NCI-H526 treated with DMSO at 0.1 percent for 48 hours (cell line): ENCODE measurements at places on chromosomes 3 and 15.

DNA sequence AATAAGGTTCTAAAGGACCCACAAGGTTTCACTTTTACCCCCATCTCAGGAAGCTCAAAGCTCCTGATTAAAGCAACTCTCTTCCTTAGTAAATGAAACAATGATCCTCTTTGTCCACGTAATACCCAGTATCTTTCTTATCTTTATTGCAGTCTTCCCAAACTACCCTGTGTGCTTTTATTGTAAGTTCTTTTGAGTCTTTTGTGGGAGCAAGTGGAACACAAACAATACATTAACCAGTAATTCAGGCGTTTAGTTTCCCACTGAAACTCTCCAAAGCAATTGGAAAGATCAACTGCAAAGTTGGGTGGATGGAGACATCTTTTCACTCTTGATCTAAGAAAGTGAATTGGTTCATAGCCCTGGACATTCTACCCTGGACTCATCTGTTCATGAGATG, 240.0 kb downstream of the ZNF621 start:
- DNase-seq, result no peak

- DNase-seq, result no peak
Observed at GRCh38 chr3:174810254-174810653, 48.9 kb upstream of the NAALADL2 start.

GRCh38 chr15:76353023-76353577, 16.5 kb downstream of the ISL2 start:
- no peak for DNase-seq

GRCh38 chr3:129985113-129985512, 10.6 kb downstream of the TRH start:
- no peak for DNase-seq

DNA sequence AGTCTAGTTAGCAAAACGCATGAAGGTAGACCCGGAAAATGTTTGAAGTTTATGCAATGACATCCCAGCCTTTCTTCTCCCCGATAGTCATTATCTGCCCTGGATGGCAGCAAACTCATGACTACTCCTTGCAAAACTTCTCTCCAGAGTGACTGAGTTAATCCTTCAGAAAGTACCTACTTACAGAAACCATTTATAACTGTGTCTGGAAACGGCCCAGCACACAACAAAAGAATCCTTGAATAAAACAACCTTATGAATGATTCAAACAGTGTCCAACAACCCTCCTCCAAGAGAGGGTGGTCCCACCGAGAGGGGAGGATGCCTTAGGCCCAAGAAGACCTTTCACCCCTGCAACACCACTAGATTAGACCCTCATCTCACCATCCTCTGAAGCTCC, 14.2 kb downstream of the ST8SIA2 start:
- DNase-seq, result no peak

- DNase-seq, result no peak
Observed at GRCh38 chr3:149401926-149402310, 24.5 kb upstream of the TM4SF1 start.

DNA sequence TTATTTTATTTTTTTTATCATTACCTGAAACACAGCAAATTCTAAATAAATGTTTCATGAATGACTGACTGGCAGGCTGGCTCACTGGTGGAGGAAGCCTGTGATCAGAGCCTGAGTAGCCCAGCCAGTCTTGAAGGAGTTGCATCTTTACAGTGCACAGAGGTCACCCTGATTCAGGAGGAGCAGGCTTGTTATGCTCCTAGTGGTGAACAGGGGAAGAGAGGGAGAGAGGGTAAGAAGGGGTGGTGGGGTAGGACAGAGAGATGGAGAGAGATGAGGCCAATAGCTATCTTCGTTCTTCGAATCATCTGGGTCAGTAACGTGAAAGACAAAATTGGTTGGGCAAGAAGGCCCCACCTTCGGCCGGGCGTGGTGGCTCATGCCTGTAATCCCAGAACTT, 202.6 kb upstream of the MCTP2 start:
- DNase-seq, result no peak

GRCh38 chr3:39029556-39029955, 22.2 kb downstream of the SCN11A start:
- no peak for DNase-seq

DNA sequence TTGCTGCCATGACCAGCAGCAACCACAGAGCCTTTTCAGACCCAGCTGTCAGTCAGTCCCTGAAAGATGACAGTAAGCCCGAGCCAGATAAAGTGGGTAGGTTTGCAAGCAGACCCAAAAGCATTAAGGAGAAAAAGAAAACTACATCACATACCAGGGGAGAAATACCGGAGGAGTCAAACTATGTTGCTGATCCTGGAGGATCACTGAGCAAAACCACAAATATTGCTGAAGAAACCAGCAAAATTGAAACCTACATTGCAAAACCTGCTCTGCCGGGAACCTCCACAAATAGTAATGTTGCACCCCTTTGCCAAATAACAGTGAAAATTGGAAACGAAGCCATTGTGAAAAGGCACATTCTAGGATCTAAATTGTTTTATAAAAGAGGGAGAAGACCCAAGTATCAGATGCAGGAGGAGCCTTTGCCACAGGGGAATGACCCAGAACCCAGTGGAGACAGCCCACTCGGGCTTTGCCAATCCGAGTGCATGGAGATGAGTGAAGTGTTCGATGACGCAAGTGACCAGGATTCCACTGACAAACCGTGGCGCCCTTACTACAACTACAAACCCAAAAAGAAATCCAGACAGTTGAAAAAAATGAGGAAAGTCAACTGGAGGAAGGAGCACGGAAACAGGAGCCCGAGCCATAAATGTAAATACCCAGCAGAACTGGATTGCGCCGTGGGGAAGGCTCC, 42.1 kb upstream of the RASA2 start:
- no peak for DNase-seq

- no peak for DNase-seq
Observed at GRCh38 chr3:189139611-189139940, 32.2 kb upstream of the TPRG1 start.

DNA sequence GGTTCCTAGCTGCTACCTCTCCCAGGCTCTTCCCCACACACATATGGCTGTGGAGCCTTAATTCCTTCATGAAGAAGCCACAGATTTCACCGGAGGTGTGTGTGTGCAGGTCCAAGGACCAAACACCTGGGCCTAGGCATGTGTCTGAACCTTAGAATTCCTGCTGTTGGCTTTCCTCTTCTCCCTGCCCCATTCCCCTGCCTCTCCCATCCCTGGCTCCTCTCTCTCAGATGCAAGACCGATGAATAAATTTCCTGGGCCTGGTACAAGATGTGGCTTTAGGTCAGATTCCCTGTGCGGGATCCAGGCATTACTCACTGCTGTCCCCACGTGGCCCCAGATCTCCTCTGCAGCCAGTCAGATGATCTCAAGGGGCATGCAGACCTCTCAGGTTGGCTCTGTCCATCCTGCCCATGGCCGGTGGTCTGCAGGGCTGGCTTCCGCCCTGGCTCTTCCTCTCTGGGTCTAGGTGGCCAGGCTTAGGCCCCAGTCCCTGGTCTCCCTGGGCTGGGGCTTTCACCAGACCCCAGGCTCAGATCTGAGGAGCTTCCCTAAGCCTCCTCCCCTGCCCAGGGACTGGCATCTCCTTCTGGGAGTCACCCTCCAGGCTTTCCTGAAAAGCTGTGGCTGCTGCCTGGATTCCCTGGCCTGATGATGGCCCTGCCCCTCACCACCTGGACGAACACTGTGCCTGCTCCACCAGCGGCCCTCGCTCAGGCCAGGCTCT, 20.5 kb downstream of the CCR9 start:
- no peak for DNase-seq

DNA sequence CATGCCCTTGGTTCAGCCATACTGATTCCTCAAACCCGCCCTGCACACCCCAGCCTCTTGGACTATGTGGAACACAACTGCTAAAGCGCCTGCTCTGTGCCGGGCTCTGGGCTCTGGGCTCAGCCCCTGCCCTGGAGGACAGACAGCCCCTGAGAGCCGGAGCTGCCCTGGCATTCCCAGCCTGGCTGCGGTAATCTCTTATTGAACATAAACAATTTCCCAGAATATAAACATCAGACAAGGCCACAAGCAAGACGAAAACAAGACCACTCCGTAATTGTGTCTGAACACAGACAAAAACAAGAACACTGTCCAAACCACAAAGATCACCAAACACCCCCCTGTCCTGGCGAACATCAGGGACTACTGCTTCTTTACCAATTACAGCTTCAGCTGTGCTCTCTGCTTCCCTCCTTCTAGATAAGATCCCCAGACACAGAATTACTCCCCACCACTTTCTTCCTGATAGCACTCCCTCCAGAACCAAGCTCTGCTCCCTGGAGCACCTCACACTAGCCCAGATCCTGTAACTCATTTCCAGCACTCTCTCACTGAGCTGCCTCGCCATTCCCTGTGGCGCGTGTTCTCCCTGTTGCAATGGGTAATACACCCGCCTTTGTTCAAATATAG, 57.1 kb upstream of the TLE3 start:
- no peak for DNase-seq

DNA sequence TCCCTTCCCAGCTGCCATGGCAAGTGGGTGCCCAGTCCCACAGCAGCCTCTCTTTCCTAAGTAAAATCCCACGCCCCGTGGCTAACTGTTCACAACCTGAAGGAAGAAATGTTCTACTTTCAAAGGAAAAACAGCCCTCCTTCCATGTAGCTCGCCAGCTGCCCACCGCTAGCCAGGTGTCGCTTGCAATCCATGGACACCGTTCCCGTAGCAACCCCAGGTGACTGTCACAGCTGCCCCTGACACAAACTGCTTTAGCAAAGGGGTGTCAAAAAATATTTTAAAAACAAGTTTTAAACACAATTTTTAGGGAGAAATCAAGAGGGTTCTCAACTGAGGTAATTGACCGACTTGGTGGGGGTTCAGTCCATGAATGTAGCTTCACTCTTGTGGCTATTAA, 21.0 kb upstream of the CGNL1 start:
- no peak for DNase-seq

GRCh38 chr15:100236981-100237720, 104.6 kb downstream of the ADAMTS17 start:
- DNase-seq, result no peak

- DNase-seq, result no peak
Observed at GRCh38 chr15:98383571-98383970, 264.8 kb upstream of the IGF1R start.

DNA sequence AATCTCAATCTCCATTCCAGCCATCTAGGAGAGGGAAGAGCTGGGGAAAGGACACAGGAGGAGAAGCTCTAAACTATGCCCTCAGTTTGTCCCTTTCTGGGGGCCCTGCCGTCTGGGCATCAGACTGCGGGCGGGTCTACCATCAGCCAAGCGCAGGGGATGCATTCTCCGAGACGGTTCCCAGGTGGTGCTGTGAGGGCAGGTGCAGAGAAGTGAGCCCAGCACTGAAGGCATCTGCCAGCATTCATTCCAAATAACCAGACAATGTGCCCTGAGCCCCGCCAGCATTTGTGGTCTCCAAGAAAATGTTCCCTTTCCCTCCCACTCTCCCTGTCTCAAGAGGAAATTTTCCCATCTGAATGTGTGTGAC, 265.7 kb downstream of the XXYLT1 start:
- DNase-seq, result no peak

- peak; percentile 35 for DNase-seq
Observed at GRCh38 chr3:30688776-30689641, 82.6 kb downstream of the TGFBR2 start.

DNA sequence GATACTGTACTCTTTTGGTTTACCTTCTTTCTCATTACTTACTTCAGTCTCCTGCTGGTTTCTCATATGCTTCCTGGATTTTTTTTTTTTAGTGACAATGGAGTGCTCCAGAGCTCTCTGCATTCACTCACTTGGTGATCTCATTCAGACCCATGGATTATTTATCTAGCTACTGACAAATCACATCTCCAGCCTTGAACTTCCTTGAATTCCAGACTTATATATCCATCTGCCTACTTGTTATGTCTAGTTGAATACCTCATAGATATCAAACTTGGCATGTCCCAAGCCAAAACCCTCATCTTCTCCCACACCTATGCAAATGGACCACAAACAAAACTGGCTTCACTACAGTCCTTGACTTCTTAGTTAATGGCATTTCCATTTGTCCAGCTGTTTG, 234.7 kb upstream of the ZPLD1 start:
- DNase-seq, result no peak

DNA sequence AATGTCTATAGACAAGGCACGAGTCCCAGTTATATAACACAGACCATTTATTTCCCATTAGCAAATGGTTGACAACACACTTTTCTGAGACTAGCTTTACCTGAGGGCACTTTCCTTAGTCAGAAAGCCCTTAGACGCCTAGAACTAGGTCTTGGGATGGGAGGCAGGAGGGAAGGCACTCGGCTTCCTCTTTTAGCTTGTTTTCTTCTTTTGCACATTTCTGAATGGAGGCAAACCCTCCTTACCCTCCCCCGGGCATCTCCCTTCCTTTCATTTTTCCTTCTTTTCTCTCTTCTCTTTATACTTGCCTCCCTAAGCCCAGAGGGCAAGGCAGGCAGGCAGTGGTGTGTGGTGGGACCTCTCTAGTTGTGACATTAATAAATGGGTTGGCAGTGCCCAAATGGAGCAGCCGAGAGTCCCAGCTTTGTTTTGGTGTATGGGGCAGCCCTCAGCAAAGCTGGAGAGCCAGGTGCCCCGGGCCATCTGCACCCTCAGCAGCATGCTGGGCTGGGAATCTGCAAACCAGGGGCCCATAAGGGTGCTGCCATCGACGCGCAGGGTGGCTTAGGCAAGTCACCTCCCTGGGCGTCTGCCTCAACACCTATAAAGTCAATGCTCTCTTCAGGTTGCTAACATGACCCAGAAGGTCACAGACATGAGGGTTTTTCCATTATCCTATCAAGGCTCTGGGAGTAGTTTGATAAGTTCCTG, 21.1 kb upstream of the BCL2L10 start:
- DNase-seq, result no peak

GRCh38 chr3:31057891-31058290, 163.4 kb upstream of the GADL1 start:
- no peak for DNase-seq

- DNase-seq, result no peak
Observed at GRCh38 chr3:161552984-161553560, 56.5 kb downstream of the OTOL1 start.

DNA sequence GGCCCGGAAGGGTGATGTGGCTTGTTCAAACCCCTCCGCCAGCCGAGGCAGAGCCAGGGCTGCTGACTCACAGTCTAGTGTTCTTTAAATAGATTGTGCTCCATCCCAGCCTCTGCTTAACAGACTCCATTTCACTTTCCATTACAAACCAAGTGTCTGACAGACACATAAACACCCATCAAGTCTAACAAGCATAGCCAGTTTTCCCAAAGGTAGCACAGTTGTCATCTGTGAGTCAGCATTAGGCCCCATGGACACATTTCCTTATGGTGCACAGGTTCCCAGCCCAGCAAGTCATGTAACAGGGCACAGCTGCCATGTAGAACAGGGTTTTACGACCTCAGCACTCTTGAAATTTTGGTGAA, 109.9 kb upstream of the RAP2B start:
- no peak for DNase-seq

GRCh38 chr3:56622381-56622780, 60.7 kb downstream of the TASOR start:
- DNase-seq, result no peak

- DNase-seq, result no peak
Observed at GRCh38 chr15:56460071-56460470, 4.9 kb downstream of the MNS1 start.

- no peak for DNase-seq
Observed at GRCh38 chr3:23880703-23881339, 36.0 kb downstream of the NKIRAS1 start.

GRCh38 chr3:121735047-121735696, 14.4 kb downstream of the GOLGB1 start:
- no peak for DNase-seq
